ENCODE measurements at places on chromosomes 3 and 15. TPM values are rescaled to one million over a fixed set of nuclear protein-coding genes. Genes with fewer than 3 reads are reported as not detected.

DNA sequence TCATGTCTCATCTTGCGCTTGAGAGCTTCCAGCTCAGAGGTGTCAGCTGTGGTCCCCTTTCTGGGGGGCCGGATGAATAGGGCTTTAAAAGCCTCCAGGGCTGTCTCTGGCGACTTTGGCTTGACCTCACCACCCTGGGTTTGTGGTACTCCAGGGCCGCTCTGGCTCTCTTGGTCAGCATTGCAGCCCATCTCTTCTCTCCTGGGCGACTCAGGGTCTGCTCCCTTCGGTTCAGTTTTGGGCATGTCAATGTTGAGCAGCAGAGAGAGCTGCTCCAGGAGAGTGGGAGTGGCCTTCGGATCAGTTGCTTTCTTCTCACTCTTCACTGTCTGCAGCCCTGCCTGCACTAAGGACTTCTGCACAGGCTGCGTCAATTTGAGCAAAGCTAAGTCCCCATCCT, 127.9 kb downstream of the FMN1 start:
- no peak for DNase-seq

DNA sequence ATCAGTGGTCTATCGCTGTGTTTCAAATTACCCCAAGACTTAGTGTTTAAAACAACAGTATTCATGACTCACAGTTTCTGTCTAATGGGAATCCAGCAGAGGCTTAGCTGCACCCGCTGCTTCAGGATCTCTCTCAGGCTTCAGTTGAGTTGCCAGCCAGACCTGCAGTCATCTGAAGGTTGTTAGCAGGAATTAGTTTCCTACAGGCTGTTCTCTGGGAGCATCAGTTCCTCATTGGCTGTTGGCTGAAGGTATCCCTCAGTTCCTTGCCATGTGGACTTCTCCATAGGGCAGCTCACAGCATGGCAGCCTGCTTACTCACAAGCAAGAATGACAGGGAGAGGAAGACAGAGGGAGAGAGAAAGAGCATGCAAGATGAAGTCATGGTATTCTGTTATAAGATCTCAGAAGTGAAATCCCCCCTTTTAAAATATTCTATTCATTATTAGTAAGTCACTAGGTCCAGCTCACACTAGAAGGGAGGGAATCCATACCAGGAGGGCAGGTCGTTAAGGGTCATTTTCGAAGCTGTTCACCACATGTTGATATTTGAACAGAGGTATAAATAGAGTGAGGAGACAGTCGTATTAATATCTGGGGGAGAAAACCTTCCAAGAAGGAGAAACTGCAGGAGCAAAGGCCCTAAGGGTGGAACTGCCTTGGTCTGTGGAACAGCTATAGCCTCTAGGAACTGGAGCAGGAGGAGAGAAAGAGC, 473.9 kb upstream of the PPP2R3A start:
- no peak for DNase-seq

DNA sequence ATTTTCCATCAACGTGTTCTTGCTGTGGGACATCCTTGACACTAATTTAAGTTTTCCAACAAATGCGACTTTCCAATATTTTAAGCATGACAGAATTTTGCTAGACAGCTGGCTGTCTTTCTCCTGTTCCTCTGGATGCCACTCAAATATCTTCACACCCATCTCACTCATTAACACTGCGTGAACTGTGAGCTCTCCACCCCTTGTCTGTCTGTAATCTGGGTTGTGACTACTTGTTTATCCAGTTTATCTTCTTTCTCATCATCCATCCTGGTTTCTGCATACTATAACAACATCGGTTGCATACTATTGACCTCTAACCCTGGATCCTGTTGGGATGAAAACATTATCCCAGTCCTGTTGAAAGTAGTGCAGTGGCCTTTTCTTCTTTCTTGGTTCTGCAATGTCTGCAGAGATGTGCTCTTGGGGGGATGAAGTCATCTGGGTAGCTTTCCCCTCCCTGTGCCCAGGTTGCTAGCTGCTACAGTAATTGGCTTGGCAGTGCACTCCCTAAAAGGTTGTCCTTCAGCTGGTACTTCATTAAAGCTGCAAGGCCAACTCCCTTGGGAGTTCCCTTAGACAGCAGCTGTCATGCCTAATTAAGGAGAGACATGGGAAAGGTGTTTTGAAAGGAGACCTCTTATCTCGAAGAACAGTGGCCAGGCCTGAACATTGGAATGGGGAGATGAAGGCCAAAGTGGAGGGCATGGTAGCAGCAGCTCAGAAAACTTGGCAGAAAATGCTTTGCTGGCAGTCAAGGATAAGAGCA, 24.7 kb downstream of the KAT2B start:
- peak; percentile 75 for DNase-seq

GRCh38 chr3:156612903-156613302, 58.0 kb upstream of the SSR3 start:
- DNase-seq = no peak

GRCh38 chr3:173584093-173584837, 186.7 kb downstream of the NLGN1 start:
- no peak for DNase-seq

Gene PML
- total RNA-seq = 107 TPM

Gene RPL29
- 1,678 TPM for total RNA-seq

Gene FRMD5
- 0.49 TPM for total RNA-seq

Gene CCR9
- total RNA-seq = not detected

Gene PSMD2
- total RNA-seq = 108 TPM

Gene CCR3
- total RNA-seq = not detected

Gene CTXN2
- not detected for total RNA-seq

Gene SNX22
- total RNA-seq = not detected
